ENCODE measurements at places on chromosomes 6 and 20.
A peak's percentile ranks its signal among the peaks of the same experiment; 100 is the strongest.

DNA sequence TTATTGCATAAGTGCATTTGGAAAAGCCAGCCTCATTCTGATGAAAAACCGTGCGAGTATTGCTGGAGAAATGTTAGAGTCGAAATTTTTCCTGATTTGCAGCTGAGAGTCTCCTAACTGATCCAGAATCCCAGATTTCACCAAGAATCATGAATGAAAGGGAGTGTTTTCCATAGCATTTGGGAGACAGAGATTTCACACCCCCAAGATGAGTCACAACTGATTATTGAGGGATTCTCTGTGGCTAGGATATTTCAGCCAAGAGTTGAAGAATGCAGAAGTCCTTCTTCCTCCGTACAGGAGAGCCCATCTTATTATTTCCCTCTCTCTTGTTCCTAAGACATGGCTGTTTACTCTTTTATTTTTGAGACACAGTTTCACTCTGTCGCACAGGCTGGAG is 82.2 kb upstream of the SALL4 start:
- no peak for DNase-seq

DNA sequence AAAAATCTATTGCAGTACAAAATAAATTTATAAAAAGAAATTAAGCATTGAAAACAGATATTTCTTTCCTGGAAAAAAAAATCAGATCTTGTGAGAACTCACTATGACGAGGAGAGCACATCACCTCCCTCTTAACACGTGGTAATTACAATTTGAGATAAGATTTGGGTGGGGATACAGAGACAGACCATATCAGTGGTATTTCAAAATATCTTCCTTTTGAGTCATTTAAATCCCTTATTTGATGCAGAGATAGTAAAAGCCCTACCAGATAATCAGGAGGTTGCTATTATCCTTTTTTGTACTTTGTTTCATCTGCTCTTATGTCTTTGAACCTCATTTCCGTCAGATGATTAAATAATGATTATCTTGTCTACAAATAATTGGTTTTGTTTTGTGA is 800.4 kb downstream of the KIF16B start:
- no peak for DNase-seq

- DNase-seq, result no peak
Observed at GRCh38 chr6:112338166-112338709, 8.9 kb upstream of the RFPL4B start.

GRCh38 chr6:26477426-26477825 is 19.7 kb downstream of the BTN2A1 start:
- DNase-seq, result no peak

DNA sequence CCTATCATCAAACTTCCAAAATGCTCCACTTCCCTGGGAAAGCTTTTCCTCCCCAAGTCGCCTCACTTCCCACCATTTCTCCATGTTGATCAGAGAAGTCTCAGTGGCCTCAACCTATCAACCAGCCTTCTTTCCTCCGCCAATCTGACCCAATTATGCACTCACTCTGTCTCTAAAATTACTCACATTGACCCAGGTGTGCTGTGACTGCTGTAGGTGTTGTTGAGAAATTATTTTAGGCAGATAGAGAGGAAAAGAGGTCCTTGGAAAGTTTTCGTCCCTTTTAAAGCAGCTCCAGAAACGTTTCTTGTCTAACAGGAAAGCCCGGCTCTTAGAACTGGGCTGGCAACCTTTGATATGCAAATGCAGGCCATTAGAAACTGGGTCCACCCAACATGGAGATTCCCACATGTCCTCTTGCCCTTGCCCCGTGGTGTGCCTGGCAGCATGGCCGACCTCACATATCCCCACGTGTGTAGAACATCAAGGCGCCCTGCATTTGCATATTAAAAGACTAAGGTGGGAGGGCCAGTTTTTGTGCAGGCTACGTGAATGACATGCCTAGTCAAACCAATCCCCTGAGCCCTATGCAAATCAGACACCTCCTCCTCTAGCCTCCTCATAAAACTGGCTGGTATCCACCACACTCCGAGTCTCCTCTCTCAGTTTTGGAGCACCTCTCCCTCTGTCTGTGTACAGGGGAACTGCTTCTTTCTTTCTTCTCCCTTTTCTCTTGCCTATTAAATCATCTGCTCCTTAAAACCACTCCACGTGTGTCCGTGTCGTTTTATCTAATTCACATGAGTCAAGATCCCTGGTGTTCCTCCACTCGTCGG is 12.9 kb downstream of the IPCEF1 start:
- peak; percentile 13 for DNase-seq

- DNase-seq, result no peak
Observed at GRCh38 chr20:10658051-10658823, 15.6 kb downstream of the JAG1 start.

GRCh38 chr6:134295953-134296553 is 21.9 kb downstream of the SGK1 start:
- no peak for DNase-seq

GRCh38 chr6:97128507-97128906 is 154.5 kb downstream of the MMS22L start:
- peak; percentile 19 for DNase-seq

DNA sequence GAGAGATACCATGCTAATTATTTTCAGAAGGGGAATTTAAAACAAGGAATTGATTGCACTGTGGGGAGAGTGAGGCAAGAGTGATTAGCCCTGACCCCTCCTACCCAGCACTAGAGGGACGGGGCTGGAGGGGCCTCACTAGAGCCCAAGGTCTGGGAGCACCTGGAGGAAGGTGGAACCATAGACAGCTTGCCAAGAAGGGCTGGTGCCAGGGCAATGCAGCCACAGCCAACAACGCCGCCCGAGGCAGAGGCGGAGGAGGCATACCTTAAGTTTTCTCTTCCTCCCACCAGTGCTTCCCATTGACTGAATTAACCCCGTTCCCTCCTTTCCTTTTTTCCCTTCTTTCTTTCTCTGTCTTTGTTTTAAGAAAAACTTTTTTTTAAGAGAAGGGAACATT is 40.0 kb downstream of the IYD start:
- DNase-seq, result no peak

DNA sequence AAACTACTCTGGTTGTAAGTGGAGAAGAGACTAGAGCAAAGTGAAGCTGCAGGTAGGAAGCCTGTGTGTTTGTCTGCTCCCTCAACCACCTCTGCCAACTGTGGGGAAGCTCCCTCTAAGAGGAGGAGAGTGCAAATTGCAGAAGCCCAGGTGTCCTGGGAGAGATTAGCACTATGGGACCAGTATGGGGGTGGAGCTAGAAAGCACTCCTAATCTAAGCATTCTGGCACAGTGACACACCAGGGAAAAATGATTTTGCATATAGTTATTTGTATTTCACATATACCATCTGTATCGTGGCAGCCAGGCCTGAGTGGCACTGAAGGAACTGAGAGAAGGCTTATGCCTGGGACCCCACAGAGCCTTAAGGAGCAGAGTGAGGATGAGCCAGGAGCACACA is 12.8 kb downstream of the GSTA1 start:
- no peak for DNase-seq

DNA sequence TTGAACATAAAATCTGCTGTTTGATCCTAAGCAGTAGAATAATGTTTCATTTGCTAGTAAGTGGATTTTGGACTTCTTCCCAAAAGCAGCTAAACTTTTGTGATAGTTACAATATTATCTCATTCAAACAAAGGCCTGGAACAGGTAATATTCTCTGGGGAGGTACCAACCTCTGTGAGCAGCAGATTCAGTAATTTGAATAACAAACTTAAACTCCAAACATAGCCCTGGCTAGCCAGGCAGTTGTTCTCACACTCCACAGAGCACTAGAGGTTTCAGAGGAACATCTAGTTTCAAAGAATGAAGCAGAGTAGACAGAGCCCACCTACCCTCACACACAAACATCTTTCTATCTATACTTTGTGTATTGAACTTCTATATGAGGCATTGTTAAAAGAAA is 40.9 kb downstream of the LGSN start:
- DNase-seq, result no peak

- peak; percentile 25 for DNase-seq
Observed at GRCh38 chr6:3849681-3850450, 693 bp downstream of the FAM50B start.

GRCh38 chr20:64116016-64116415 is 8.7 kb upstream of the NPBWR2 start:
- no peak for DNase-seq

- DNase-seq, result no peak
Observed at GRCh38 chr6:166344240-166344639, 1.9 kb upstream of the SFT2D1 start.

GRCh38 chr6:119273272-119274196 is 76.0 kb downstream of the MAN1A1 start:
- no peak for DNase-seq

- DNase-seq, result no peak
Observed at GRCh38 chr6:22550971-22551670, 18.2 kb upstream of the HDGFL1 start.

GRCh38 chr6:160427312-160428068 is 79.3 kb downstream of the SLC22A3 start:
- no peak for DNase-seq

GRCh38 chr6:62805431-62805830 is 405.8 kb upstream of the FKBP1C start:
- no peak for DNase-seq

DNA sequence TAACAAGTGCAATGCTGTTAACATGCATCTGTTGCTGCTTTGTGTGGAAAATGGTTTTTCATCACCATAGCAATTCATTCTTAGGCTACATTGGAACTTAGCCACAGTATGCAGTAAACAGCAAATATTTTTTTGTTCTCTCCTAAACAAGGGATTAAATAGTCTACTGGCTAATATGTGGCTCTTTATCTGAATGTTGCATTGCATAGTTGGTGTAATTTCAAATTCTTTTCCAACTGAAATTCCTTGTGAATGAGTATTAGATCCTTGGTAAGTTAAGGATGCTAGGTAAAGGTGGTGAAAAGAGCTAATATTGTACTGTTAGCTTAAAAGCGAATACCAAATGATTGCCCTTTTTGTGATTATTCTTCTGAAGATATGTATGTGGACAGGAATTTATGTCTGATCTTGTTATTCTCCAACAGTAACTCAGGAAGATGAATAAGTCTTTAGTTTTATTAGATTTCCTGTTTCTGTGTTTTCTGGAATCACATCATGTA is 958 bp downstream of the MLIP start:
- no peak for DNase-seq

DNA sequence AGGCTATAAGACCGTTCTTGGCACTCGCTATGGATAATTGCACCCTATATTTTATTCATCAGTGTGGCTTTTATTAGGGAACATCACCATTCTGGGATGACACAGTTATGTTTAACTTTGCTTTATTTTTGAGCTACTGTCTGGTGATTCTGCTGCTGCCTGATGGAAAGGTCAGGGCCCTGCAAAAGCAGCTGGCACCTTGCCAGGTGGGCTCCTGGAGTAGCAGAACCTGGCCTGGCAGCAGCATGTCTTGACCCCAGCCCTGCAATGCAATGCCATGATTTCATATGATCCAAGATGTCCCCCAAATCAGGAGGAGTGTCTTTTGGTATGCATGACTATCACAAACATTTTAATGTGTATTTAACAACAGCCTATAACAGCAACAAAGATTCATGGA is 228.4 kb upstream of the RSPO3 start:
- no peak for DNase-seq

GRCh38 chr6:37674161-37674560 is 23.5 kb downstream of the MDGA1 start:
- DNase-seq, result peak; percentile 40

DNA sequence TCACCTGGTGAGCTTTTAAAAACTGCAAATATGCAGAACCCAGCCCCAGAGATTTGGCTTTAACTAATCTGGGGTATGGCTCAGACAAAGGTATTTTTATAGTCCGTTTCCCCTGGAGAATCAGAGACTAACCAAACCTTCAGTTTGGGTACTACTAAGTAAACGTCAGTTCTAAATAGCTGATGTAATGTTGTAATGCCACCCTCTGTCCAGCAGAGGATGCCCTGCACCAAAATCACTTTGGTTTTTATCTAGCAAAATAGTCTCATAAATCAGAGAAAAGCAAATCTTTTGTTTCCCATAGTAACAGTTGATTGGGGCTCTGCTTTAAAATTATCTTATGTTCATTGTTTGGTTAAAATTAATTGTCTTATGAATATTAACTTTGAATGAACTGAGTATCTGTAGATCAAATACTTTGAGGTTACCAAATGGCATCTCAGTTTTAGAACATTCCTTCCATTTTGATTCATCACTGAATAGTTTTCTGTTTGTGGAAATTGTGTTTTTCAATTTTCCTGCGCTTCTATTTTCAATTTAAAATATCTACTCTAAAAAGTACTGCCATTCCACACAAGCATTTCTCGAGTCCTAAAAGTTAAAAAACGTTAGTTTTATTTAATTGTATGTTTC is 278.3 kb upstream of the PLCB4 start:
- DNase-seq, result peak; percentile 38

GRCh38 chr20:568097-568652 is 24.6 kb upstream of the CSNK2A1 start:
- DNase-seq, result no peak

- no peak for DNase-seq
Observed at GRCh38 chr20:6504826-6505225, 262.7 kb upstream of the BMP2 start.

DNA sequence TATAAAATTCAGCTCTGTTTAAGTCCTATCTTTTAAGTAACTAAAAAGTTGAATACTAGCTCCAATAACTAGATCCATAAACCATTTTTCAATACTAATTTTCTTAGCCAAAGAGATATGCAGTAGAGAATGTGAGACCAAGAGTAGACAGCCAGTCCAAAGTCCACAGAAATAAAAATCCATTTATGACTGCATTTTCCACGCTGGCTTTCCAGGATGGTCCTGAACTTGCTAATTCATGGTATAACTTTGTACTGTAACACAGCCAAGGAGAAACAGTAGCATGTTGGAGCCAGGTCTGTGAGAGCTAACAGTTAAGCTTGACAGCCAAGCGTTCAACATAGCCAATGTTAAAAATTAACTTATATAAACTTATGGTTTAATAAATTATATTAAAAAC is 156.2 kb downstream of the GMPR start:
- no peak for DNase-seq

DNA sequence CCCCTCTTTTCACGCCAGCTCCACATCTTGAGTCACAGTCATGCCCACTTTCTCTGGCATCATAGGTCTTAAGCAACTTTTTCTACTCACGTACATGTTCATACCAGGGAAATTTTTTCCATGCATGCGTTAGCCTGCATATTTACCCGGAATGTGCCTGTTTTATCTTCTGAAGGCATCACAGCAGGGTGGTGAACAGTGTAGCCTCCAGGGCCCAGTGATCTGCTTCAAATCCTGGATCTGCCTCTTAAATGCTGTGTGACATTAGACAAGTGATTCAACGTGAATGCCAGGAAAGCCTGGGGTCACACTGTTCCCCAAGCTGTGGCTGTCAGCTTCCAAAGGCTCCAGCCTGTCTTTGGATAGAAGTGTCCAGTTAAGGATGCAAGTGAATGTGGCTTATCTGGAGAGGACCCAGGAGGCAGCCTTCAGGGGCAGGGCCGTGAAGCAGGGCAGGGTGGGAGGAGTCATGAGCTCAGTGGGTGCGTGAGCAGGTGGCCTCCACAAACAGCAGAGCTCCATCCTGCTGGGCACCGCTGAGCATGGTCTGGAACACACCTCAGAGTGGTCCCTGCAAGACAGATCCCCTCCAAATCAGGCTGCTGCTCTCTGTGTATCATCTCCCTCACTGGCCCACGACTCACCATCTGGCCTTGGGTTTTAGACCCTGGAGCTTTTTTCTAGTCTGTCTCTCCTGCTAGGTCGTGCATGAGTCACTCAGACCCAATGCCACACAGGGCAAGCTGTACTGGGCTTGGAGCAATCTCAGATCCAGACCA is 30.4 kb upstream of the CD93 start:
- DNase-seq, result no peak
